ENCODE measurements at places on chromosomes 7 and 10. TPM values are rescaled to one million over a fixed set of nuclear protein-coding genes. Genes with fewer than 3 reads are reported as not detected.

- no peak for DNase-seq
Observed at GRCh38 chr10:31490858-31491504, 172.0 kb downstream of the ZEB1 start.

DNA sequence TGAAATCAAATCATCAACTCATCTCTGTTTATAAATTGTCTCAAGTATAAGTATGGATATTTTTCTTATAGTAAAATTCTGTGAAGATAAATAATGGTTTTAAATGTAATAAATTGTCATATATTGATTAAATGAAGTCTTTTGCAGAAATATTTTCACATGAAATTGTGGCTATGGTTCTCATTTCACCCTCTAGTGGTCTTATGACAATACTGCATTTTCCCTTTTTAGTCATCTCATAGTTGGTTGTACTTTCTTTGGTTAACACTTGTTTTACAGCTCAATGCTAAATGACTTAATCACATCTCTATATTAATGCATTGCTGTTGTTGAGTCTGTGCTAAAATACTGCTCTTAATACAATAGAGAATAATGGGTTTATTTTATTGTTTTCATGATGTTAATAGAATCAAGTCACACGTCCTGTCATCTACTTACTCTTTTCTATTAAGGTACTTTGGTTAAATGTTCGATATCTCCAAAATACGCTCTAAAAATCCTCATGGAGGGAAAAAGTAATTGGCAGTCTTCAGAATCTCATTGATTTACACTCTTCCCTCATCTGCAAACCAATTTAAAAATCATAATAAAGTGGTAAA lies 38.0 kb upstream of the CACNA2D1 start:
- DNase-seq = peak; percentile 1

DNA sequence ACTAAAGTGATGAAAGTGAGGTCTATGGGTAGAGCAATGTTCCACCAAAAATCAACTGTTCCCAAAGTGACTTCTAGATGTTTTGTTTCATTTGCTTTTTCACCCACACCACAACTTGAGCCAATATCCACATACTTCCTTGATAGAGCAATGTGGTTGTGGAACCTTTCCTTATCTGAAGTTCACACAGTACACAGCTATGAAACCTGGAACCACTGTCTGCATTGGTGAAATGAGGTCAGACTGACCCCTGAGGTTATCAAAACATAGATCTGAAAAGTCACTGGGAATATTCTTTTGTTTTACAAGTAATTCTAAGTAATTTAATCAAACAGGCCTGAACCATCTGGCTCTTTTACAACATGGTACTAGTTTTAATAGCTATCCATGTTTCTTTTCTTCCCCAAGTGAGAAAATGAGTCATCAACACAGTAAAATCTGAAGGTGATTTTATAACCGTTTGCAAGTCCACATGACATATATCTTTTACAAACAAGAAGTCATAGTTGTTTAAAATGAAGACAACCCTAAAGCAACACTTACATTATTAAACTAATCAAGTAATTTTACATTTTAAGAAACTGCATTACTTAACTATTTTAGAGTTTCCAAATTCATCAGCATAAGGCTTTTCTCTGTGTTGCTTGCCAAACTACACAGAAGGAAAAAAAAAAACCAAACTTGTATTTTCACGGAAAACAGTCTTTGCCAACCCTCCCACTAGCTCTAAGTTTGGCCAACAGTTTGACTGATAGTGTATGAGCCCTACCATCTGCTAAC lies 80.3 kb downstream of the LRRC17 start:
- peak; percentile 18 for DNase-seq

DNA sequence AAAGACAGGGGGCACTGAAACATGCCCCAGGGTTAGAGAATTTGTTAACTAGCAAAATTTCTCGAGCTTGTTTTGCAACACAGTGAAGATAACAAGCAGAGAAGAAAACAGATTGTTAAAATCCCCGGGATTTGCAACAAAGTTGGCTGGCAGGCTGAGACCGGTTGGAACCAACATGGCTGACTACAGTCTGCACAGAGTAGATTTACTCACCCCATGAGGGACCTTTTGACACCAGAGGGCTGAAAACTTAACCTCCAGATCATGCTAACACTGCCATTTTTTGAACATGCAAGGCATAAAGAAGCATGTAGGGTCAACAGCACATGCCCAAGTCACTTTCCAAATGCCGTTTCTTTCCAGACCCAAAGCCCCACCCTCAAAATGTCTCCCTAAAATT lies 95.2 kb upstream of the TMEM26 start:
- DNase-seq = no peak

DNA sequence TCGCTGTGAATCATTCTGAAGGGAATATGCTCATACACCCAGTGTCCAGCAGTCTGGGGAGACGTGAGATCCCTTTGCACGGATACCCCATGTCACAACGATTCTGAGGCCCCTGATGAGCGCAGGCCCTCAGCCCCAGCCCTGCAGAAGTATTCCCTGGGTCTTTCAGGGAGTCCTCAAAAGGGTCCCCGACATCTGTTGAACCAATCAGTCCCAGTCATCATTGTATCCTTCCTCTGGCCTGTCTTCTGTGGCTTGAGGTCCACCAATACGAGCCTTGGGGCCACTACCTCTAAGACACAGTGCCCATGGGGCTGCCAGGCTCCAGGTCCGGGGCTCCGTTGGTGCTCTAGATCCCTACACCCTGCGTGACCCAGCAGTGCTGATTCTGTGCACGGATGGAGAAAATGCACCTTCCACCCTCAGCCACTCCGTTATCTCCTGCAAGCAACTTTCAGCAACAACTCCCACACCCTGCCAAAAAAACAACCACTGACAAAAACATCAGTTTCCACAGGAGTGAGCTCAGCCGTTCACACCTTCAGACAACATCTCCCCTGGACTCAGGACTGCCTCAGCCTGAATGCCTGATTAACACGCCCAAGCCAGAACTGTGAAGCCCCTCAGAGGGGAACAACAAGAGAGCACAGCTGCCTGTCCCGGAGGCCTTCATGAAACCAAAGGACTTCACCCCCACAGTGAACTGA lies 46.9 kb upstream of the KDM7A start:
- no peak for DNase-seq

GRCh38 chr10:131177431-131178327 lies 133.8 kb downstream of the TCERG1L start:
- DNase-seq = no peak

DNA sequence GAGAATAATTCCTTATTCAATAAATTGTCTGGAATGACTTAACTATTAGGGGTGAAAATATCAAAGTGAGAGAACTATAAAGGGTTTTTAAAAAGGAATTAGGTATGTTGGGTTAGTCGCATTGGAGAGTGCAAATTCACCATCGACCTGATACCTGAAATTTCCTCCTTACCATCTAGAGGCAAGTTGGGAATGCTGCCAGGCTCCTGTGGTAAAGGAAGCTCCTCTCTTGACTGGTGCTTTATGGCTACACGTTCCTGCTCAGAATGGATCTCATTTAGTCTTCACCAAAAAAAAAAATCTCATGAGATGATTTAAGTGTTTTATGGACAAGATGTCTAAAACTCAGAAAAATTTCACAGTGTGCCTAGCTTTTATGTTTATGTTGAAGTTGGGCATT lies 129.8 kb downstream of the EGFR start:
- DNase-seq = no peak

DNA sequence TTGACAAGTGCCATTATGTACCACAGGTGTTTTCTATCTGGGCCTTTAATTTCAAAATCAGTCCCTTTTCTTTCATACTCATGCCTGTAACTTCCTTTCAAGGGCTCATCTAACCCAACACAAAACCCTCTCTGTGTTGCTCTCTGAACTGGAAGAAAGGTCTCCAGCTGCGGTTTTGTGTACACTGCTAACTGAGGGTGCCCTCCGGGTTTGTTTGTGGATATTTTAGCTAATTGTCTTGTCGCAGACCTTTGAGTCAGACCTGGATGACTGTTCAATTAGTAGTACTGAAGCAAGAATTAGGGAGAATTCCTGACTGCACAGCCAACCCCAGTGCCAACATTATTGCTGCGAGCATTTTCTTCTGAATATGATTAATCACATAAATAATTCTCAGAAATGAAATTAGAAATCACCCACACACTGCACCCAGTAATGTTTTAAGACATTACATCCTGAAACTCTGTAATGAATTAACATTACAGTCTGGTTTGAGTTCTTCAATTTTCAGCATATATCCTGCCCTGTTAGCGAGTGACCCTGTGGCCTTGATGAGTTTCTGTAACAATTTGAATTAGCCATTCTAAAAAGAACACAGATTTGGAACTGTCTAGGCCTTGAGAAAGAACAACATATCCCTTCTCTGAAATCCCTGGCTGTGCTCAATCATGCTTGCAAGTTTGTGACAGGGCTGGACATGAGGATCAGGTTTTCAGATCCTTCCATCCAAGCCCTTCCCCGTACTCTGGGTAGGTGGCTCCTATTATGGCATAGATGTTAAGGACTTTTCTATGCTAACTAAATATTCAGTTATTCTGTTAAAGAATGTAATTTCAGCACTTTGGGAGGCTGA lies 460.1 kb downstream of the PLXDC2 start:
- DNase-seq = no peak

GRCh38 chr10:7085147-7085912 lies 325.5 kb downstream of the SFMBT2 start:
- peak; percentile 30 for DNase-seq

- DNase-seq = no peak
Observed at GRCh38 chr10:98361131-98362025, 53.6 kb downstream of the PYROXD2 start.

DNA sequence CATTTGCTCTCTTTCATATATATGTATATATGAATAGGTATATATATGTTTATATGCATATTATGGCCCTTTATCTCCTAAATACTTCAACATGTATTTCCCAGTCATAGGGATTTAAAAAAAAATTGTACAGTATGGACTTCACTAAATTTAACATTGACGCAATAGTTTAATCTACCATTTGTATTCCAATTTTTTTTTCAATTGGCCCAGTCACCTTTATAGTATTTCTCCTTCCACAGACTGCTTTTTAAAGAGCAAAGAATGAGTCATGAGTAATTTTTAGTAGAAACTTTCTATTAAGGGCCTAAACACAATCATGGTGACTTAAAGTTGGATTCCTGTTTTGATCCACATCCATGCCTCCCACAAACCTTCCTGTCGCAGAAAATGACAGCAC lies 20.5 kb downstream of the CCSER2 start:
- no peak for DNase-seq

GRCh38 chr10:35211390-35211789 lies 84.7 kb downstream of the CREM start:
- no peak for DNase-seq

- peak; percentile 73 for DNase-seq
Observed at GRCh38 chr7:33716581-33717477, 188.5 kb upstream of the BMPER start.

GRCh38 chr10:7519351-7519750 lies 108.5 kb upstream of the SFMBT2 start:
- DNase-seq = no peak

DNA sequence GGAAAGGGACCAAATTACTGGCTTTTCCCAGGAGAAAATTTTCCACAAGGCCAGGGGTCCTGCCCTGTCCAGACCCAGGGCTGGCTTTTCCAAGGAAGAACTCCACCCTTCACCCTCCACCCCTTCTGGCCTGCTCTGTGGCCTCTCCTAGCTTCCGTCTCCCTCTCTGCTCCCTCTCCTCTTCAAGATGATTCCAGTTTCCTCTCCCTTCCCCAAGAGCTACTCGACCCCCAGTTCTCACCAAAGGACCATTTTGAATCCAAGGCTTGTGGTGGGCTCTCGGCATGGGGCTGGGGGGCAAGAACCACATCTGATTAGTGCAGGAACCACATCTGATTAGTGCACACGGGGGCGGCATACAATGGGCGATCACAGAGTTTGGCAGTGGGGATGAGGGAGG lies 7.7 kb downstream of the CHAT start:
- DNase-seq = no peak

- DNase-seq = no peak
Observed at GRCh38 chr10:54525816-54526215, 275.2 kb downstream of the PCDH15 start.

DNA sequence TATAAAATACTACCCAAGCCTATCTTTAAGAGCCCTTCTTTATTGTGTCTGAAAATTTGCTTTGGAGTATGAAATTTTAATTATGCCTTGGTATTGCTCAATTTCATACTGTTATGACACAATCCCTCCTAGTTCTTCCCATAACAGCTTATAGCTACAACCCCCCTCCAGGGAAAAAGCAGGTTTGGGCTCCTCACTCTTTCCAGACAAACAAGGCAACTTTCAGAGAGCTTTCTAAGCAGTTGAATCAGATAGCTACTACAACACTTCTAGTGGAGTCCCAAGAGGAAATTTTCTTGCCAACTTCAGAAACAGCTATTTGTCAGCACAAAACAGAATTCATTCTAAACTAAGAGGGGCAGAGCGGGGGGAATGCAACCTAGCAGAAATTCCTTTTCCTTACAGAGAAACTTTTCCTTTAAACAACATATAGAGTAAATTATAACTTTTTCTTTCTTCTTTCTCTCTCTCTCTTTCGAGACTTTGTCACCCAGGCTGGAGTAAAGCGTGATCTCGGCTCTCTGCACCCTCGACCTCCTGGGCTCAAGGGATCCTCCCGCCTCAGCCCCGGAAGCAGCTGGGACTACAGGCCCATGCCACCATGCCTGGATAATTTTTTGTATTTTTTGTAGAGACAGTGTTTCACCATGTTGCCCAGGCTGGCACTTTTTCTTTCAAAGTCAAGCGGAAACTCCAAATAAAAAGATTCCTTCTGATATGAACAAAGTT lies 26.0 kb upstream of the JMJD1C start:
- no peak for DNase-seq

GRCh38 chr10:47090903-47091302 lies 179.7 kb downstream of the PTPN20 start:
- no peak for DNase-seq

DNA sequence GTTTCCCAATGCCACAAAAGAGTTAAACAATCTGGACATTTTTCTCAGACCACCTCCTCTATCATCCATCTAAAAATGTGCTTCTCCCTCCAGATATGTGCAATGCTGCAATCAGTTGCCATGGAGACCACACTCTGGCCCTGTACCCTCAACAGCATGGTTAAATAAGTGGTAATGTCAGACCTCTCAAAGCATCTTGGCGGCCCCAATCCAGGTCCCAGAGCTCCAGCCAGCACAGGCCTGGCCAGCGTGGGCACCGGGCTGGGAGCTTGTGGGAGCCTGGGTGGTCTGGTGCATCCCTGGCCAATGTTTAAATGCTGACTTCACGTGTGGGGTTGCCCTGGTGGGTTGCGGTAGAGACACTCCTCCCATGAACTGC lies 362.9 kb upstream of the ZNF32 start:
- no peak for DNase-seq

- DNase-seq = no peak
Observed at GRCh38 chr7:2080060-2080387, 152.7 kb downstream of the MAD1L1 start.

NCF1 gene
- polyA plus RNA-seq = 1.6 TPM

SH2D4B gene
- polyA plus RNA-seq = 0.17 TPM

OR2A12 gene
- polyA plus RNA-seq = 0.08 TPM

TRPV5 gene
- 0.80 TPM for polyA plus RNA-seq

ELN gene
- polyA plus RNA-seq = 72.8 TPM

ABCC2 gene
- 11.0 TPM for polyA plus RNA-seq

GGCT gene
- polyA plus RNA-seq = 77.2 TPM

FOXI2 gene
- 1.6 TPM for polyA plus RNA-seq

GNAT3 gene
- not detected for polyA plus RNA-seq

GPR146 gene
- polyA plus RNA-seq = 5.9 TPM

ATOH7 gene
- polyA plus RNA-seq = 1.2 TPM

MEST gene
- 785 TPM for polyA plus RNA-seq
